ENCODE measurements at places on chromosomes 13 and 19.

DNA sequence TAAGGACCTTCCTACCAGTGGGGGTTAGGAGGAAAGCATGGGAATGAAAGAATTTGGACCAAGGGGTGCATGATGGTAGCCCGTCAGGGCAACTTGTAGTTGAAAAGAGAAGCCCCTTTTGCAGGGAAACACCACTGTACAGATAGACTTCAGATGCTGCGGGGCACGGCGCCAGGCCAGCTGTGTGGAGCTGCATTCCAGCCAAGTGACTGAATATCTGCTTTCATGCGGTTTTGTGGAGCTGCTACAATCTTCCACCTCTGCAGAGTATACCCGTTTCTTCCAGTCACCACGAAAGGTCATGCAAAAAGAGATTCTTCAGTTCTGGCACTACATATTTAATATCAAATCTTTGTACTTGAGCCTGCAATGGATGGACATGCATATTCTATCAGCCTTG is 104.7 kb downstream of the RGCC start:
- DNase-seq: no peak

DNA sequence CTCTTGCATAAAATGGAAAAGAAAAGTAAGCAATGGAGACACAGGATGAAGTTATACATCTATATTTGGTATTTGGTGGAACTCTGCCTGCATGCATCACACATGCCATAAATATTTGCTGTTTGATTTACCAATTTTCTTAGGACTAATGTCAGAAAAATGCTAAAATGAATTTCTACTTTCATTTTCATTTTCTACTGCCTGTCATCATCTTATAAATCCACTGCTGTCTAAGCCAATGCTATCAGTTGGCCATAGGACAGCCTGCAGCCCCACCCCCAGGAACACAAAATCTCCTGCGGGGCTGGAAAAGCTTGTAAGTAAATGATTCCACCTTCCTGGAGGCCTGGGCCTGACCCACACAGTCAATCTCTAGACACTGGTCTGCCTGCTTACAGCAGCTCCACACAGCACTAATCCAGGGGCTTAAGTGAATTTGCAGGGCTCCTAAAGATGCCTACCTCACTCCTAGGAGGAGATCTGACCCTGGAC is 122.0 kb downstream of the ENOX1 start:
- DNase-seq: no peak

DNA sequence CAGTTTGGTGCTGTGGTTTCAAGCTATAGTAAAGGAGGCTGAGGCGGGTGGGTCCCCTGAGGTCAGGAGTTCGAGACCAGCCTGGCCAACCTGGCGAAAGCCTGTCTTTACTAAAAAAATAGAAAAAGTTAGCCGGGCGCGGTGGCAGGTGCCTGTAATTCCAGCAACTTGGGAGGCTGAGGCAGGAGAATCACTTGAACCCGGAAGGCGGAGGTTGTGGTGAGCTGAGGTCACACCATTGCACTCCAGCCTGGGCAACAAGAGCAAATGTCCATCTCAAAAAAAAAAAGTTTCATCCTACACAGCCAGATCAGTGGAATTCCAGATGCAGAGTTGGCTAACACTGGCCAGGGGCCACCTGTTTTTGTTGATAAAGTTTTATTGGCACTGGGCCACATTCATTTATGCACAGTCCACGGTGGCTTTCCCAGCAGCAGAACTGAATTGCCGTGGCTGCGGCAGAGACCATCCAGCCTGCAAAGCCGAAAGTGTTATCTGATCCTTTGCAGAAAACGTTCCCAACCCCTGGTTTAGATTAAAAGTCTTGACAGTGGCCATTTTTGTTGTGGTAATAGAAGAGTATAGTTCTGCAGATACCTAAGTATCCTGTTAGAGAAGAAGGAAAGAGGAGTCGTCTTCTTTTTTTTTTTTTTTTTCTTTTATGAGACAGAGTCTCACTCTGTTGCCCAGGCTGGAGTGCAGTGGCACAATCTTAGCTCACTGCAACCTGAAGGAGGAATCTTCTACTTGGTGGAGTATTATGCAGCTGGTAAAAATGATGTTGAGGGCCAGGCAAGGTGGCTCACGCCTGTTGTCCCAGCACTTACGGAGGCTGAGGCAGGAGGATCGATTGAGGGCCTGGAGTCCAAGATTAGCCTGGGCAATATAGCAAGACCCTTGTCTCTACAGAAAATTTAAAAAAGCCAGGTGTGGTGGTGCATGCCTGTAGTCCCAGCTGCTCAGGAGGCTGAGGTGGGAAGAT is 8.7 kb downstream of the NCLN start:
- DNase-seq: no peak

DNA sequence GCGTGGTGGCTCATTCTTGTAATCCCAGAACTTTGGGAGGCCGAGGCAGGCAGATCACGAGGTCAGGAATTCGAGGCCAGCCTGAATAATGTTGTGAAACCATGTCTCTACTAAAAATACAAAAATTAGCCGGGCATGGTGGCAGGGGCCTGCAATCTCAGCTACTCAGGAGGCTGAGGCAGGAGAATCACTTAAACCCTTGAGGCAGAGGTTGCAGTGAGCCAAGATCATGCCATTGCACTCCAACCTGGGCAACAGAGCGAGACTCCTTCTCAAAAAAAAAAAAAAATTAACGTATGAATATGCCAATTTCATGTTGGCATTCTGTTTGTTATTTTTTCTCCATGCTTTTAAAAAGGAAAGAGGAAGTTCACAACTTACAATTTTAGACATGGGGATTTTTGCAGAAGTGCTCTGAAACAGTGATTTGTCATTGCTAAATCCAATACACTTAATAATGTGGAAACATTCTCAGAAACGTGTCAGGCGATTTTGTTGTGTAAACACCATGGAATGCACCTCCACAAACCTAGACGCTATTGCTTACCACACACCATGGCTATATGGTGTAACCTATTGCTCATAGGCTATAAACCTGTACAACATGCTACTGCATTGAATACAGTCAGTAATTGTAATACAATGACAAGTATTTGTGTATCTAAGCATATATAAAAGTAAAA is 115.9 kb upstream of the PCDH20 start:
- DNase-seq: no peak

DNA sequence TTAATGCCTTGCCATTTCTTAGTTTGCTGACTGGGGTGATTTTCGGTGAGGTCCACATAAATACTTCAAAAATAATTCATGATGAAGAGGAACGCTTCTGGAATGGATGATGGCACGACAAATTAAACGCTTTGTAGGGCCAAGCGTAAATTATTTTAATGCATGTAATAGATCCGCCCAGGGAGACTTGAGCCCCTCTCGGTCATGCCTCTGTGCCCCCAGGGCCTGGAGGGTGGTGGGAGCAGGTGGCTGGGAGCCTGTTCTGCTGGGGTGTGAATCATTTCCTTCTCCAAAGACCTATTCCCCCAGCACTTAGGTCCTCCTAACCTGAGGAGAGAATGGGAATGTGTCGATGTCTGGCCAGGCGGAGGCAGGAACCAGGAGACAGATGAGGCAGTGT is 350.6 kb downstream of the ZNF536 start:
- no peak for DNase-seq

DNA sequence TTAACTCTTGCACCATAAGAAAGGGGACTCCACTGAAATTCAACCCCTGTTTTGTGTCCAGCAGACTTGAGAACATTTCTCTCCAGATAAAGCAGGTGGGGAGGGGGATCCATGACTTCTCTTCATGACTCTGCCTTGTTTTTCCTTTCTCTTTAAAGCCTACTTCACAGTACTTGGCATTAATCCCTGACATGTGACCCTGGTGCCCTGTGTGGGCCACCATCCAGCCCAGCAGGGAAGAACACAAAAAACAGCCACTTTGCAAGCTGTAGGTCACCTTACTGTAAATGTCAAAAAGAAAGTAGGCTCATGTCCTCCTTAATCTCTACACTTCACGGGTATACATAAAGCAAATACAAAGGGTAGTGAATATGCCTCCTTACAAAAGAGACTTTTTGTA is 30.3 kb upstream of the TPP2 start:
- DNase-seq: no peak

- DNase-seq: no peak
Observed at GRCh38 chr19:6020166-6020882, 42.4 kb upstream of the RANBP3 start.

DNA sequence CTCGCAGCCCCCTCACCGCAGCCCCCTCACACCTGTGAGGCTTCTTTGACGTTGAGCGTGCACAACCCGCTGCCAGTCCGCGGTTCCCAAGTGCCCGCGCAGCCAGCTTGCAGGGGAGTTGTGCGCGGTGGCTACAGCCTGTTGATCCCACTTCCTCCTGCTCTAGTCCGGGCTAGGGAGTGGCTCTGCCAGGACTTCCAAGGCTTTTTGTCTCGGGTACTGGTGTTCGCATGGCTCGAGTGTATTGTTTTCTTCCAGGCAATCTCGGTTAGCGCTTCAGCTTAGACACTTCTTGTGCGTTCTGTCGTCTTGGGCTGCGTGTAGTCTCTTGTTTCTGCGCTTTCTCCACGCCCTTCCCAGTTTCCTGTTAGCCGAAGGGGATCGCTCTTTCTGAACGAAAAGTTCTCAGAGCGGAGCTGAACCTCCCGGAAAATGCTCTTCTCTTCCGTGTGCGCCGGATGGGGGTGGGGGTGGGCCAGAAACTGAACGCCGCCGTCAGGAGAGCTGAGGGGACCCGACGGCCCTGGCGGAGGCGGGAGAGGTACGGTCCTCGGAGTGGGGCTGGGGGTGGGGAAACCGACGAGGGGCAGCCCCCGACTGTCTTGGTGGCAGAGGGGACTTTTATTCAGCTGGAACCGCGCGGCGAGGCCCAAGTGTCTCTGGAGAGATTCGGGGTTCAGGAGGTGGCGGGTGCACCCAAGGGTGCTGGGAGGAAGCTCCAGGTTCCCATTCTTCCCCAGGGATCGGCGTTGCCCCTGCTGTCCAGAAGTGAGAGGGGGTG is 697 bp upstream of the DGKH start:
- no peak for DNase-seq

DNA sequence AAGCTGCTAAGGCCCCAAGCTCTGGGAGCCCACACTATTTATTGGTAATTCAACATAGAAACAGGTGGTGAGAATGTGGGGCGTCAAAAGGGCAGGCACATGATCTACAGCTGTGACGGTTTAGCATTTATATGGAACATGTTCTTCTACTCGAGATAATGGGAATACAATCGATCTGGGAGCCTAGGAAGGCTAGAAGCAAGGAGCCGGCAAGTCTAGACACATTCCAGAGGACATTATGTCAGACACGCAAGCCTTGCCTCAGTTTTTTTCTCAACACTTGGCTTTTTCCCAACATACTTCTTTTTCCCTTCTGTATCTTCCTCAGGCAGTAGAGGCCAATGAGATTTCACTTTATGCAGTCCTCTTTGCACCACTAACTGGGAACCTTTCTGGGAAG is 315.7 kb upstream of the SLITRK5 start:
- DNase-seq: no peak

DNA sequence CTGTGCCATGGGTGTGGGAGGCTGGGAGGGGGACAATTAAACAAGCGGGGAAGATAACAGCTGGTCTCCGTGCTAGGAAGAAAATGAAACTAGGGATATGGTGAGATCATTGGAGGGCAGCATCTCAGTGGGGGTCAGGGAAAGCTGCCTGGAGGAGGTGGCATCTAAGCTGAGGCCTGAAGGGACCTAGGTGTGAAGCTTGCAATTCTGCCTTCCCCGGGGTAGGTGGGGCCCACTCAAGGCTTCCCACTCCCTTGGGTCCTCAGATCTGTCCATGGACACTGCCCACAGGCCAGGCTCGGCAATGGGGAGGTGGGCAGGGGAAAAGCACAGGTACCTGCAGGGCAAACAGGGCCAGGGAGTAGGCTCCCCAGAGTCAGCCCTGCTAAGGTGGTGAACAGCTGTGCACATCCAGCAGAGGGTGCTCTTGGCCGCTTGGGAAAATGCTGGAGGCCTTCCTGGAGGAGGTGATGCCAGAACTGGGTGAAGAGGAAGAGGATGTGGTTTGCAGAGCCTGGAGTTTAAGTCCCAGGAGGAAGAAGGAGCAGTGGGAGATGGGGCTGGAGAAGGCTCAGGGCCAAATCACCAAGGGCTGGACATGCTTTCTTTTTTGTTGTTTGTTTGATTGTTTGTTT is 25.7 kb upstream of the CCNE1 start:
- no peak for DNase-seq

All from stimulated activated CD8-positive, alpha-beta memory T cell treated with anti-CD3 and anti-CD28 coated beads, Interleukin-7, amount 100 ng/mL, for 1 hour (primary cell).